Left ventricle myocardium inferior (tissue), 1 donor: ENCODE measurements at places on chromosomes 12 and 14. TPM values are rescaled to one million over a fixed set of nuclear protein-coding genes. Genes with fewer than 3 reads are reported as not detected.

HNF1A gene
- total RNA-seq = not detected

DNA sequence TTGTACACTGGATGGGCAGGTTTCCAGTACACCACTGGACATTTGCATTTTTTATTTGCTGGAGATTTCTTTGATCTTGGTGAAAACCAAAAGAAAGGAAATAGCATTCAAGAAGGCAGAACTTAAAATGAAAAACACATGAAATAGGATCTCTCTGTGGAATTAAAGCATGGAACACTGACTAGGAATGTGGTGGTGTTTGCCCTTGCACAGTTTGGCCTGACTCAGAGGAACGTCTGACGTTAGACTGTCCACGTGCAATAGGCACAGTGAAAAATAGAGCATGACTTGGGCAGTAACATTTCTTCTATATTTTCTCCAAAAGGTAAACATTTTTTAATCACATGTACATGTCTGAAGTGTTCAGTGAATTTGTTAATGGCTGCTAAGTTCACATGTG, 474.1 kb upstream of the PRICKLE1 start:
- H3K27ac ChIP-seq = no peak overlapping the region
- H3K4me3 ChIP-seq = no peak overlapping the region
- no peaks in the 10 kb centered on the region for H3K27me3 ChIP-seq
- no peaks in the 10 kb centered on the region for H3K36me3 ChIP-seq

DNA sequence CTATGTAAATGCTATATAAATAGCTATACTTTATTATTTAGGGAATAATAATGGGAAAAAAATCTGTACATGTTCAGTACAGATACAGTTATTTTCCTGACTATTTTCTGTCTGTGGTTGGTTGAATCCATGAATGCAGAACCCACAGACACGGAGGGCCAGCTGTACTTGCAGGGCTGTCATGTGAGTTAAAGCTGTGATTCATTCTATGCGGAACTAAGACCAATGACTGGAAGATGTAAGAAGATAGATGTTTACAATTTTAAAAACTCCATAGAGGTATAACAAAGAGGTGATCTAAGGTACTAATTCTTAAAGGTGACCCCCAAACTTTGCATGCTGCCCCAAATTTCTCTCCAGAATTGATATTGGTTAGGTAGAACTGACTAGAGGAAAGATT, 14.6 kb downstream of the PCNX4 start:
- DNase-seq = no peak
- no peaks in the 10 kb centered on the region for H3K27me3 ChIP-seq
- no peak overlapping the region for H3K4me3 ChIP-seq
- H3K4me1 ChIP-seq = peaks cover 56% of the 10 kb centered on the region

DNA sequence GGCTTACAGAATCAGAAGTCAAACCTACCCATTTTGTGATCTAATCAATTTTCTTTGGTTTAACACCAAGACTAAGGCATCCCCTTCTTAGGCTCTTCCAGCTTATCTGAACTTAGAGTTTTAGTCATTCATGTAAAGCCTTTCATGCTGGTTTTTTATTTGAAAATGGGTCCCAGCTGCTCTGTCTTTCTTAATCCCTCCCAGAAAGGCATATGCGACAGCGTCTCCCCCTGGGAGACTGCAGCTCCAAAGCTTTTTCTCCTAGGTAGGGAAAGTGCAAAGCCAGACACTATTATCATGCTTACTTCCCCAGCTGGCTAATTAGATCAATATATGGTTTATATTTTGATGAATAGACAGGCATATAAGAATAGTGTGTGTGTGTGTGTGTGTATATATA, 96.6 kb upstream of the E2F7 start:
- H3K27me3 ChIP-seq = no peaks in the 10 kb centered on the region
- H3K4me3 ChIP-seq = no peak overlapping the region
- no peaks in the 10 kb centered on the region for H3K4me1 ChIP-seq
- no peak for DNase-seq

MFAP5 gene
- 55.8 TPM for total RNA-seq

- H3K36me3 ChIP-seq = no peaks in the 10 kb centered on the region
- H3K4me1 ChIP-seq = no peaks in the 10 kb centered on the region
- H3K4me3 ChIP-seq = no peak overlapping the region
These were observed 204.4 kb upstream of the LHX5 start for GRCh38 chr12:113676117-113676516.

- no peaks in the 10 kb centered on the region for H3K36me3 ChIP-seq
- H3K27me3 ChIP-seq = peaks cover 4% of the 10 kb centered on the region
- H3K4me1 ChIP-seq = peaks cover 7% of the 10 kb centered on the region
- H3K4me3 ChIP-seq = no peak overlapping the region
These were observed 74.6 kb downstream of the DACT1 start for GRCh38 chr14:58712357-58712756.

DNA sequence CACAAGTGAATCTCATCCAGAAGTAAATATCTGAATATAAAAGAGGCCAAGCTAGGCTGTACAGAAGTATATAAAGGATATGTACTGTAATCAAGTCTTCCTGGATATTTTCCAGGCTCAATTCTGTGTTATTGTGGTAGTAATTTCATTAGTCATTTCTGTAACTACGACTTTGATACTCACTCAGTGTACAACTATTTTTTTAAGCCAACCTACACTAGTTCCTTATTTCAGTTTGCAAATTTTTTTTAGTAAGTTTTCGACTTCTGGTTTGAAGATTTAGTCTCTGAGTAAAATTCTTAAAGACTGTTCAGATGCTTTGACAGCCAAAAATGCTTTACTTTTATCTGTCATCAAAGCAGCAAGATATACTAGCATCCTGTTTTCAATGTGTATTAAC, 130.8 kb downstream of the CAPZA3 start:
- DNase-seq = no peak
- no peak overlapping the region for H3K27ac ChIP-seq
- peaks cover 22% of the 10 kb centered on the region for H3K4me1 ChIP-seq
- H3K4me3 ChIP-seq = no peak overlapping the region
- no peaks in the 10 kb centered on the region for H3K27me3 ChIP-seq

GNB3 gene
- total RNA-seq = 7.5 TPM

GRCh38 chr14:30362369-30363218, 196.4 kb upstream of the G2E3 start:
- no peak overlapping the region for H3K27ac ChIP-seq
- peaks cover 4% of the 10 kb centered on the region for H3K27me3 ChIP-seq
- H3K36me3 ChIP-seq = no peaks in the 10 kb centered on the region
- no peaks in the 10 kb centered on the region for H3K4me1 ChIP-seq

GRCh38 chr14:61171727-61172126, 109.4 kb downstream of the TMEM30B start:
- no peak overlapping the region for H3K27ac ChIP-seq
- H3K4me1 ChIP-seq = no peaks in the 10 kb centered on the region
- H3K36me3 ChIP-seq = no peaks in the 10 kb centered on the region
